GM12892 (cell line): ENCODE measurements at places on chromosomes 2 and 18.

- DNase-seq, result no peak
These were observed 219.9 kb downstream of the EXOC6B start for GRCh38 chr2:72605836-72606442.

DNA sequence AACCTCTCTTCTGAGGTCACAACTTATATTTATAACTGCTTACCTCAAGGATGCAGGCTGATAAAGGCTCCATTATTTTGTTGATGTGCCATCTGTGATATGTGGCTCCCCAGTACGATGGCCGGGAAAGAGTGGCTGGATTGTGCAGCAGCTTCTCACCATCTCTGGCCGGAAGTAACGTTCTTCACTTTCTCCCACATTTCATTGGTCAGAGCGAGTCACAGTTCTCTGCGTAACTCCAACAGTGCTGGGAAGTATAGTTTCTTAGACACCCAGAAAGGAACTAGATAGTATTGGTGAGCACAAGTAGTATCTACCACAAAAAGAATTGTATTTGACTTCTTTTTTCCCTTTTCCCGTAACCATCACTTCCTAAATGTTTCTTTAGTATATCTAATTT, 28.7 kb downstream of the ZSWIM2 start:
- DNase-seq, result no peak

DNA sequence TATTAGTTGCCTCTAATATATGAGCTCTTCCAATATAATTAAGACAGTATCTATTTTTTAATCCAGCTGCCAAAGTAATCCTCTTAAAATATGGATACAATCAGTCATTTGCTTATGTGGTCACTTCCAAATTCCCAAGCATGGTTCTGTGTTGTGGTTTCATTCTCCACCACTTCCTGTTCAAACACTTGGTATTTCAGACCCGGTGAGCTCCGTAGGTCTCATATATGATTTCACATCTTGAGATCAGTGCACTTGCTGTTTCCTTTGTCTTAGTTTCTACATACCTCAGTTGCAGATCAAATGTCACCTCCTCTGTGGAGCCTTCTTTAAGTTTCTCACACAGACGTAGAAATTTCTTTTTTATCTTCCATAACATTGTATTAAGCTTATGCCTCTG, 254.2 kb downstream of the KCNS3 start:
- no peak for DNase-seq

DNA sequence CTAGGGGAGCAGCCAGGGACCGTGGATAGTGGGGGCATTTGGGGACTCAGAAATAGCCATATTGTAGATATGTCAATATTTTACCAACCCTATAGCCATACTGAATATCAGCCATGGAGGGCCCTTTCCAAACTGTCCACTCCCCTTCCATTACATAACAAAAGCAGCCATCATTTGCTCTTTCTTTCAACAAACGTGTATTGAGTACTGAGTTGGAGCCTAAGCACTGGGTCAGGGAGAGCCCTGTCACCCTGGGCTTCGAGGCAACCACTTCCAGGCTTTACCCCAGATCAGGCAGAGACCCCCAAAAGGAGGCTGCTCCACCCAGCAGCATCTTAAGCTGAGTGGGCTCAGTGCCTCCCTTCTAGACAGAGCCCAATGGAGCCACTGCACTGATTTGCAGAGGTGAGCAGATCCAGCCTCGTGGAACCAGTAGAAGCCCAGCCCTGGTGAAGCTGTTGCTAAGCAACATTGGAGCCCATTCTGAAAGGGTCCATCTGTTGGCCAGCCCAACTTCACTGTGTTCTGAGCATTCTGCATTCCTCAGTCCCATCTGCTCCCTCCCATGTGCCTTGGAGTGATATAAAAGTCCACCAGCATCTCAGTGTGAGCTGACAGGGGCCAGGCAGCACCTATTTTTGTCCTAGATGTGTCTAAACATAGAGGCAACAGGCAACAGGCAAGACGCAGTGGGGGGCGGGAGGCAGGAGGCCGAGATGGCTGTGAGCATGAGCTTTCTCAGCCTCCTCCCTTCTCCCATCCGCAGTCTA, 112.1 kb downstream of the PLB1 start:
- no peak for DNase-seq

DNA sequence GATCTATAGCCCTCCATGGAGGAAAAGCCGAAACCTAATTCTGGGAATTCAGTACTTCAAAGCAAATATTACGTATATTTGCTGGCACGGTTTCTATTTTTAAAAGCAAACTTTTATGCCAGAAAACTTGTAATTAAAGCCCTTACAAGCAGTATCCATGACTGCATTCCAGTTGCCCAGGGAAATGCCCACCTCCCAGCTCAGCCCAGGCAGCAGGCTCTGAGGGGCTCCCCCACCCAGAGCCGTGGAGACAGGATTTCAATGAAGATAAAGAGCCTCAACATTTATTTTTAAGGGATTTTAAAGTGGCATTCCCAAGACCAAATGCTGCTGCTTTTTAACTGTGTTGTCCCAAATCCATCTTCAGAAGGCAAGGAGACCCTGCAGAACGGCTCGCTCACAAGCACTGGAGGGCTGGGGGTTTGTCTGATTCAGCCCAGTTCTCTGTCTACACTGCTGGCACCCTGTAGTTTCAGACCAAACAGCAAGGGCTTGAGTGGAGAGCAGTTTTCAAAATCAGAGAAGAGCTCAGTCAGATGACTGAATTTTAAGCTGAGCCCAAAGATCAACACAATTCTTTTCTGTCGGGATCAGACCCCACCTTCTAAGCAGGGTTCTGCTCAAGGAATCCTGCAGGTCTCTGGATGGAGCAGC, 105.1 kb downstream of the KCNF1 start:
- DNase-seq, result no peak

- no peak for DNase-seq
These were observed 814.0 kb upstream of the ID2 start for GRCh38 chr2:7867867-7868266.

GRCh38 chr2:195520671-195521155, 136.3 kb upstream of the SLC39A10 start:
- DNase-seq, result no peak

GRCh38 chr2:164621764-164622105, 453 bp upstream of the GRB14 start:
- DNase-seq, result no peak

DNA sequence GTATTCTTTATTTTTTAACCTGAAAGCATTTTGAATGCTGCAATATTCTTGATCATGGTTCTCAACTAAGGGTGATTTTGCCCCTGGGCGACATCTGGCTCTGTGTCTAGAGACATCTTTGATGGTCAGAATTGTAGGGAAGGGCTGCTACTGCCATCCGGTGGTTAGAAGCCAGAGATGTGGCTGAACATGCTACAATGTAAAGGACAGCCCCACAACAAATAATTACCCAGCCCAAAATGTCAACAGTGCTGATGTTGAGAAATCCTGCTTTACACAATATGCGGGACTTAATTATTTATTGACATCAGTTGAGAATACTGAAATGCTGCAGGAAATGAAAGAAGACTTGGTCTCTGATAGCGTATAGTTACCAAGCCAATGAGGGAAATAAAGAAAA, 37.5 kb upstream of the SERPINB2 start:
- no peak for DNase-seq

GRCh38 chr2:128608921-128609880, 290.5 kb upstream of the HS6ST1 start:
- no peak for DNase-seq

GRCh38 chr2:237858294-237859081, 935 bp upstream of the RAMP1 start:
- peak; percentile 23 for DNase-seq

DNA sequence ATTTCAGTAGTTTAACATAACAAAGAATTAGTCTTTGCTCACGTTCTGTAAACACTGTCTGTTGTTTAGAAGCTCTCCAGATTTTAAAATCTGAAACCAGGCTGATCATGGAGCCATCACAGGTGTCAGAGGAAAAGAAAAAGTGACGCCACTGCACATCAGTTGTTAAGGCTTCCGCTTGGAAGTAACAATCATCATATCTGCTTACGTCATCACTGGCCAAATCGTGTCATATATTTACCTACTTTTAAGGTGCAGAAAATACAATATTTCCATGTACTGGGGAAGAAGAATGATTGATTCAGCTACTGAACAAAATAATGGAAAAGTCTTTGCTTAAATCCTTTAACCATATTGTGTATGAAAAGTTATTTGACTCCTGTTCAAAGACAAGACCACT, 382.6 kb upstream of the MC4R start:
- no peak for DNase-seq

GRCh38 chr18:25229081-25229480, 122.9 kb downstream of the ZNF521 start:
- DNase-seq, result no peak

GRCh38 chr2:73494031-73494430, 108.4 kb downstream of the ALMS1 start:
- DNase-seq, result no peak

GRCh38 chr2:23019476-23019875, 365.5 kb upstream of the KLHL29 start:
- no peak for DNase-seq

- no peak for DNase-seq
These were observed 62.7 kb downstream of the PTRHD1 start for GRCh38 chr2:24730481-24730880.

DNA sequence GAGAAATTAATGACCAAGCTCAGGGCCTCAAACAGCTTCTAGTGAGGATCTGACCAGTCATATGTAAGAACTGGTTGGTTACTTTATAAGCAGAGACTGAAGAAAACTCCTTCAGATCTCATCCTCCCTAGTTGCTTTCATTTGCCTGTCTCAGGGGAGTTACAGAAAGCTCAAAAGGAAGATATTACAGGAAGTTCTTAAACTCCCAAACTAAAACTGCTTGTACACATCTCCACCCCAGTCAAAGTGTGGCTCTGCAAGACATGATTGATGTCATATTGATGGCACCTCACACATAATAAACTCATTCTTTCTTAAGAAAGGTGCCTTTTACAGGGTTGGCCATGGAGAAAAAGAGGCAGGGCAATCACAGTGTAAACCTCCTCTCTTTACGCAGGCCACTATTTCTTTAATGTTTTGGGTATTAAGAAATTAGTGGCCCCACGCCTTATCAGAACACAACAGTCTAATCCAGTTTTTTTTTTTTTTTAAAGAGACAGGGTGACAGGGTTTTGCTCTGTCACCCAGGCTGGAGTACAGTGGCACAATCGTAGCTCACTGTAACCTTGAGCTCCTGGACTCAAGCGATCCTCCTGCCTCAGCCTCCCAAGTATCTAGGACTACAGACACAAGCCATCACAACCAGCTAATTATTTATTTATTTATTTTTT, 62.6 kb upstream of the STK17B start:
- DNase-seq, result no peak

DNA sequence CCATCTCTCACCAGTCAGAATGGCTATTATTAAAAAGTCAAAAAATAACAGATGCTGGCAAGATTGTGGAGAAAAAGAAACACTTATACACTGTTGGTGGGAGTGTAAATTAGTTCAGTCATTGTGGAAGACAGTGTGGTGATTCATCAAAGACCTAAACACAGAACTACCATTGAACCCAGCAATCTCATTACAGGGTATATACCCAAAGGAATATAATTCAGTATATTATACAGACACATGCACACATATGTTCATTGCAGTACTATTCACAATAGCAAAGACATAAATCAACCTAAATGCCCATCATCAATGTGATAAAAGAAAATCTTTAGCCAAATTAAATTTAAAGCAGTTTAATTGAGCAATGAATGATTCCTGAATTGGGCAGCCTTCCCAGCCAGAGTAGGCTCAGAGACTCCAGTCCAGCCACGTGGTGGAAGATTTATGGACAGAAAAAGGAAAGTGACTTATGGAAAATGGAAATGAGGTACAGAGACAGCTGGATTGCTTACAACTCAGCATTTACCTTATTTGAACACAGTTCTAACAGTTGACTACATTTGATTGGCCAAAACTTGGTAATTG, 377.1 kb upstream of the SLC39A10 start:
- no peak for DNase-seq

DNA sequence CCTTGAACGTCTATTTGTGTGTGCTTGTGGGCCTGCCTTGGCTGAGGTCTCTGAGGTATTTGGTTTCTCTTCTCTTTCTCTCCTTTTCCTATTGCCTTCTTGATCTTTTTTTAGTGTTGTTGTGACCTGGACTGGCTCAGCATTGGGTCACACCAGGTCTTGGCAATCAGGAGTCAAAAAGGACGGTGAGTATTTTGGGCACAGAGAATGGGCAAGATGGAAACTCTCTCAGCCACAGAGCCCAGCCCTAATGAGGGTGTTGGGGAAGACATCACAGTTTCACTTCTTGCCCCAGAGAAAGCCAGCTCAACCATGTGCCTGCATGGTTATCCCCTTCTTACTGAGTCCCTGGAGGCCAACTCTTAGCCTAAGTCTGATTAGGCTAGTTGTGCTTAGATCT, 13.7 kb upstream of the INO80C start:
- no peak for DNase-seq

DNA sequence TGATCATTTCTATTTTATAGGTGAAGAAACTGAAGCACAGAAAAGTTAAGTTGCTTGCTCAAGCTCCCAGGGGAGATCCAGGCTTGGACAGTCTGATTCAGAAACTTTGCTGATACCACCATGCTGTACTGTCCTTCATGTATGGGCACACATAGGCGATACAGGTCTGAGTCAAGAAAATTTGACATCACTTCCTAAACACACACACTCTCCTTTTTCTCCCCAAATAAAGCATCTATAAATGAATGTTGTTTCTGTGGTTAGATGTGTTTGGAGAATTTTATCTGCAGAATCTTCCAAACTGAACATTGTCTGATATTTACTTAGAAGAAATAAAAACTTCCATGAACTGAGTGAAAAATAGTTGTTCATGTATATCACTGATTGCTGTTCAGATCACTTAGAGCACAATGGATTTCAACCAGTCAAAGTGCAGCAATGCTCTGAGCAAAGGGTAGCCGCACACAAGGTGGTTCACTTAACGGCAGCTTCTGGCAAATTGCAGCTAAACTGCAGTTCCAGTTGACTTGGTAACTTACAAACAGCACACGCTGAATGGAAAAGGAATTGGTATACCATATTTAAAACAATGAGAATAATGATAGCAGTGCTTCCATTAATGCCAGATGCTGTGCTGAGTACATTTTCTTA, 10.0 kb upstream of the AGFG1 start:
- no peak for DNase-seq

DNA sequence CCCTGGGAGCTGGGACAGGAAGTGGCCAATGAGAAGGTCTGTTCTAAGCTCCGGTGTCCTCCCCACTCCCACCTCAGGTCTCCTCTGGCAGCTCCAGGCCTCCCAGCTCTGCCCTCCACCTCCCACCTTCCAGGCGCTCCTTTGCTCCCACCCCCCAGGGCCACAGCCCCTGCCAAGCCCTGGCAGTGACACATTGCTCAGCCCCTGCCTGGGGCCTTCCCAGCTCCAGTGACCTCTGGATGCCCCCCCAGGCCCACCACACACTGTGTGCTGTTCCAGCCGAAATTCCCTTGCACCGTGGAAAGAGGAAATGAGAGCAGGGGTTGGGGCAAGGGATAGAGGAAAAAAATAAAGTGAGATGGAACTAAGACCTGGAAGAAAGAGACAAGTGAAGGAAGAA, 289.6 kb downstream of the CYP26B1 start:
- DNase-seq, result no peak

- DNase-seq, result no peak
These were observed 26.6 kb upstream of the DYSF start for GRCh38 chr2:71426721-71427120.
